ENCODE measurements at places on chromosomes 7 and 10. TPM values are rescaled to one million over a fixed set of nuclear protein-coding genes. Genes with fewer than 3 reads are reported as not detected.

DNA sequence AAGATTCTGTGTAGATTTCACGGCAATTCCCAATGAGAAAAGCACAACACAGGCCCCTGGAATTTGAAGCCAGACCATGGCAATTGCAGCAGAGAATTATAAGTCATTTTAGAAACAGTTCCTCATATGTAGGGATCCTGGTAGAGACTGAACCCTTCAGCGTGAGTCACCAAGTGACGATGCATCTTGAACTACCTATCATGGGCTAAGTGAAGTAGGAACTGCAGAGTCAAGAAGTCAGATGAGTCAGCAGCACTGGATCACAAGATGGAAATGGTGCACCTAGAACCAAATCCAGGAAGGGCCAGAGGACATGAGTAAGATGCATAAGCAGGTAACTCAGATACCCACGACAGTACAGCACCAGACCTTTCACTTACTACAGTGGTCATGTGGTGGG is 140.0 kb upstream of the TPK1 start:
- no peak for DNase-seq

DNA sequence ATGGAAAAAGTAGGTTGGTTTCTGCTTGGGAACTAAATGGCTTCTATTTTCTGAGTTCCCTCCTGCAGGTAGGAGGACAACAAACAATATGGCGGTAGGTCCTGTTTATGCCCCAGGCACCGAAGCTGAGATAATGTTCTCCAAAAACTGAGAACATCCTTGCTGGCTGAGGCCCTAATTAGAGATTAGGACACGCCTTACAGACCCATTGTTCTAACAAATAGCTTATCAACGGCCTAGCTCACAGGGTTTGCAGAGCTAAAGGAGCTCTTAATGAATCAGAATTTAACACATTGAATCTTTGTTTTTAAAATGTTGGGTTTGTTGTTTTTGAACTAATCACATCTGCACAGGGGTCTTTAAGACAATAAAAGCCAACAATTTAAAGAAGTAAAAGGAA is 37.0 kb downstream of the HTR5A start:
- no peak for DNase-seq

Gene MOGAT3
- total RNA-seq, result not detected

- no peak for DNase-seq
Observed at GRCh38 chr10:105017116-105017515, 376.0 kb downstream of the SORCS3 start.

Gene FAM13C
- 25.0 TPM for total RNA-seq

Gene CFAP70
- total RNA-seq, result 6.6 TPM

Gene MSS51
- 5.2 TPM for total RNA-seq

DNA sequence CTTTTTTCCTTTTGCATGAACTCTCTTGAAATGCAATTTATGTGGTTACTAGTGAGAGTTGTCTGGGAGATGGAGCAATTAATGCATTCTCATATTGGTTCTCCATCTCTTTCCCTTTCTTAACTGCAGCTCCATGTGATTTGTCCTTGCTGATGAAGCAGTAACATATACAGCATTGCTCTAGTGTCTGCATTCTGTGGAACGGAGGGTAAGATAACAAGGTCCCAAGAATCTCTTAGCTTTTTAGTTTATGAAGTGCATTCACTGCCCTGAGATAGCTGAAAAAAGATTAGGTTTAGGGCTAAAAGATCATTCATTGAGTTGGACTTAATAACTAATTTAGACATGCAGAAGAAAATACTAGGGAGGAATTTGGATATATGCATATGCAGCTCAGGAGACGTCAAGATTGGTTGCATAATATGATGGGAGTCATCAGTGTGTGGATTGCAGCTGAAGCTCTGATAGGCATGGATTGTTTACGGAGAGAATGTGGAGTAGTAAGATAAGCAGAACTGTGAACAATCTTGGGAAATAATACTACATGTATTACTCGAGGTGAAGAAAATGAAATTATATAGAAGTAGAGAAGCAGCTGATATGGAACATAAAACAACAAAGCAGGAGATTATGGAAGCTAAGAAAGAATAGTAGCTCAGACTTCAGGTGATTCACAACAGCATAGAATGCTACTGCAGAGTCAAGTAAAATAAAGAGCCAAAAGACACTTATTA is 404.7 kb downstream of the ARL4A start:
- DNase-seq, result no peak

GRCh38 chr10:33150889-33151288 is 183.6 kb downstream of the NRP1 start:
- DNase-seq, result no peak

DNA sequence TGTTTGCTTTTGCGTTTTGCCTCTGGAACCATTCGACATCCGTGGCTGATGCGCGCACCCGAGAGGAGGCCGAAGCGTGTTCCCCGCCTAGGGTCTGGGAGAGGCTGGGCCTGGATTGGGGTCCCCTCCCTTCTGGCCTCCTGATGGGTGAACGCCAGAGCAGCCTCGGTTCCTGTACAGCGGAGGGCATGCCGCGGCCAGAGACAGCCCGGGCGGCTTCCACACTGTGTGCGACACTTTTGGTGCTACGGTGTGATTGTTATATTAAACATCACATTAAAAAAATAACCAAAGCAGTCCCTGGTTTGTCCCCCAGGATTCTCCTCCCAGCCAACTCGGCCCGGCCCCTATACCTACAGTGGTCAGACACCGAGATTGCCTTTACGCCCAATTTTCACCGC is 3.7 kb upstream of the HOXA7 start:
- DNase-seq, result peak; percentile 61

- DNase-seq, result no peak
Observed at GRCh38 chr7:8389593-8390261, 43.7 kb upstream of the NXPH1 start.

DNA sequence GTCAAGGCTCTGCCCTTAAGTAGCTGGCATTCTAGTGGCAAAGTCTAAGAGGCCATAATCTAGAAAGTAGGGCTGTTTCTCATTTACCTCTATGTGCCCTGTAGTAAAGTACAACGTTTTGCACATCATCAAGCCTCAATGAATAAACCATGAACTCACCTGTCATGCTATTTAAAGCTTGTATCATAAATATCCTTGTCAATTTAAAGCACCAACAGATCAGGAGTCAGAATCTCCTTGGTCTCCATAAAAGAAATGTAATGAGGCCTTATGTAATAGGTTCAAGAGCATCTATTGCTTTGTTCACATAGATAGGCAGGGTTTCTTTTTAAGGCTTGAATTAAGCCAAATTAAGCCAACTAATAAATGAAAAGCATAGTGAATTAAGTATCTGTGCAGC is 181.9 kb downstream of the KMT2E start:
- no peak for DNase-seq

Gene CYP17A1
- 0.18 TPM for total RNA-seq

GRCh38 chr7:81641873-81642272 is 128.0 kb downstream of the HGF start:
- DNase-seq, result no peak

- DNase-seq, result peak; percentile 88
Observed at GRCh38 chr10:102814873-102815661, 22.1 kb downstream of the CYP17A1 start.

- DNase-seq, result no peak
Observed at GRCh38 chr7:108454674-108455550, 1.3 kb downstream of the NRCAM start.

DNA sequence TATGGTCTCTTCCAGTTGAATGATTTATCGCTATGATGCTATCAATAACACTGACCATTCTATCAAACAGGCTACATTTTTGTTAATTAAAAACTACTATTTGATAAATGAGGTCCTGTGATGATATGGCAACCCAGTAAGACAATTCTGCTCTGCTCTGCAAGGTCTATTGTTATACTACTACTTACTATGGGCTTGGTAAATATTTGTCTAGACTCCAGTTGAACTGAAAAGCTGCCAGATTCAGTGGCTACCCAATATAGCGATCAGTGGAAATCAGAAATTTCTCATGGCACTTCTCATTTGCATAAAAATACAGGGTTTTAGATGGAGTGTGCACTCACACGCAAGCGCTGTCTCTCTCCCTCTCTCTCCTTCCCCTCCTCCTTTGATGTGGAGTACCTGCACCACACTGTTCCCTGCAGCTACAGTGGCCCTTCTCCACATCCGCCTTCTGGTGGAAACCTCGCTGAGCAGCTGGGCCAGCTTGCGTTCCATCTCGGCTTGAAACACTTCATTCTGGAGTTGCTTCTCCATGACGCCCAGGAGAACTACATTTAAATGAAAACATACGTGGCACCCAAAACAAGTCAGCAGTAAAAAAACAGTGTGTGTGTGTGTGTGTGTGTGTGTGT is 77.9 kb downstream of the KIAA1549 start:
- no peak for DNase-seq

DNA sequence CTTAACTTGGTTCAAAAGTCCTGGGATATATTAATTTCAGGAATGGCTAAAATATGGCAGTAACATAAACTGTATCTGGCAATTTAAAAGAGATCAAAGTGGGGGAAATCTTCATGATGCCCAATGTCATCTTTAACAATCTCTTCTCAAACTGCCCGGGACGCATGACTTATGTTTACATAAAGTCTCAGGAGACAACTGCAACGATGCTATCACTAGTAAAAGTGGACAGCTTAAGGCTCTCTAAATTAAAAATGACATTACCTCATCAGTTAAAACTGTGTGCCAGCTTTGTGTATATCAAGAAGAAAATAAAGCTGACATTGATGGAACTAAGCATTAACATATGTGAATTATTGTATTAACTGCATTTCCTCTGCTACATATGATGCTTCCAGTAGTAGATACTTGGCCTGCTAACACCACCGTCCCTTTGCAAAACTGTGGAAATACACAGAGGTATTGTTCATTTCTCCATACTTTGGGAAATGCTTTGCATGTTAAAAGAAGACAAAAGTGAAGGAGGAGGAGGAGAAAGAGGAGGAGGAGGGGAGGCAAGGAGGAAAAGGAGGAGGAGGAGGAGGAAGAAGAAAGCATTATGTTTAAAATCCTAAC is 62.4 kb downstream of the NRP1 start:
- no peak for DNase-seq

GRCh38 chr7:150903606-150904005 is 51.3 kb downstream of the AOC1 start:
- no peak for DNase-seq

DNA sequence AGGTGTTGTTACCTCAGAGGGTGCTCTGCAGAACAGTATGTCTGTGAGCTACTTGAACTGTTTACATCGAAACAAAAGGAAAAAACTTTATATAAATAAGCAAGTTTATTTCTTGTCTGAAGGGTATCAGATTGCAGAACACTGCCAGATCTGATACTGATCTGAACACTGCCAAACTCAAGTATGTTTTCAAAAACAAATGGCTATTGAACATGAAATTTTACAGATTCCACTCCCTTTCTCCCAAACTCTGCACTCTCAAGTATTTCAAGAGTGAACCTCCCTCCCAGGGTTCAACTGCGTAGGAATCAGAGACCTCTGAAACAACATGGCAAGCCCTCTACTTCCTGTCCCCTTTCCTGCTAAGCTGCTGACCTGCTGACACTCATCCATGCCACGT is 216.6 kb downstream of the ZNF33B start:
- DNase-seq, result no peak

GRCh38 chr7:26140380-26140779 is 11.6 kb upstream of the NFE2L3 start:
- DNase-seq, result no peak

- DNase-seq, result peak; percentile 74
Observed at GRCh38 chr10:88256013-88256680, 327.0 kb downstream of the RNLS start.

Gene SPDYE6
- not detected for total RNA-seq

Gene LRRD1
- not detected for total RNA-seq

Gene SYT15
- total RNA-seq, result 17.1 TPM

GRCh38 chr7:98949336-98950044 is 71.2 kb downstream of the TRRAP start:
- no peak for DNase-seq

Gene EPHA1
- 0.22 TPM for total RNA-seq

DNA sequence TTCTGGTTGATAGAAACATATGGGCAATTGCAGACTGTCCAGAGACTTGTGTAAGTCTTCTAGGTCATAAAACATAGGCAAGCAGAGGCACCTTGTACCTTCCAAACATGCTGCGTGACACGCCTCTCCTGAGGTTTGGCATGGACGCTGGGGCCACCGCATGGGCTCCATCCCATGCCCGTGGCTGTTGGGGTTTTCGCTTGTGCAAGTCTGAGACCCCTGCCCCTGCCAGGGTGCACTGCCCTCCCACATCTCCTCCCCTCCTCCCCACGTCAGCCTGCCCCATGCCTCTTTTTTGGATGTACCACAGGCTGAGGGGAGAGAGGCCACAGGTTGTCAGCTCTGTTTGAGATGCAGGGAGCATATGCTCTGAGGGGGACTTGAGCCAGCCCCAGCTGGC is 19.0 kb downstream of the EIF3B start:
- DNase-seq, result no peak

Gene CLDN4
- total RNA-seq, result 0.85 TPM

DNA sequence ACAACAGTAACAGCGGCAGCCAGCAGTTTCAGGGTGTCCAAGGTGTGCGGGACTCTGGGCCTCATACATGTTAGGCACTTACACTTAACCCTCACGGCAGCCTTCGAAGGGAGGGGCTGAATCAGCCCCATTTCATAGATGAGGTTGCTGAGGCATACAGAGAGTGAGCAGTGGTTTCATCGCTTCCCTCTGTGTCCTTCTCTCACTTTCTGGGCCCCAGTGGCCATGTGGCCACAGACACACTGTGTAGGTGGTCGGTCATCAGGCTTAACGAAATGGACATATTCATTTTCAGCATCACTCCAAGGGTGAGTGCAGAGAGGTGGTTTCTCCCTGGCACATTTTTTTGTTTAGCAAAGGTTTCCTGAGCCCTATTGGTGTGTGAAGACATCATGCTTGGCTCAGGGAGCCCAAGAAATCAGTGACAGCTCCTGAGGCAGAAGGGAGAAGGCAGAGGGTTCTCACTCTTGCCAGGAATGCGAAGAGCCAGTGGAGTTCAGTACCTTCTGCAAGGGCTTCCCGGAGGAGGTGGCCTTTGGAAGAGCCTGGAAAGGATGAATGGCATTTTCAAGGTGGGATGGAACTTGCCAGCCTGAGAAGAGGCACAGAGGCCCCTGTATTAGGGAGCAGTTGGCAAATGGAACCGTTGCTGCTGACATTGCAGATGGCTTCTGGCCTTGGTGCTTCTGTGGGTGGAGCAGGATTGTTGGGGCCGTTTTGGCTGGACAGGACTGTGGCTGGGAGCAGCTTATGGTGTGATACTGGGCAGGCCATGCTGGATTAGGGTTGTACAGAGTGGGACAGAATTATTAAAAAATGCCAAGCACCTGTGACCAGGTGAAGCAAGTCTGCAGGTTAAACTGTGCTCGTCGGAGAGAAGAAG is 61.7 kb upstream of the PPIF start:
- DNase-seq, result no peak

Gene MACC1
- 0.98 TPM for total RNA-seq
